ENCODE measurements at places on chromosomes 12 and 14.

- DNase-seq: no peak
These were observed 22.3 kb upstream of the GNS start for GRCh38 chr12:64781280-64782190.

DNA sequence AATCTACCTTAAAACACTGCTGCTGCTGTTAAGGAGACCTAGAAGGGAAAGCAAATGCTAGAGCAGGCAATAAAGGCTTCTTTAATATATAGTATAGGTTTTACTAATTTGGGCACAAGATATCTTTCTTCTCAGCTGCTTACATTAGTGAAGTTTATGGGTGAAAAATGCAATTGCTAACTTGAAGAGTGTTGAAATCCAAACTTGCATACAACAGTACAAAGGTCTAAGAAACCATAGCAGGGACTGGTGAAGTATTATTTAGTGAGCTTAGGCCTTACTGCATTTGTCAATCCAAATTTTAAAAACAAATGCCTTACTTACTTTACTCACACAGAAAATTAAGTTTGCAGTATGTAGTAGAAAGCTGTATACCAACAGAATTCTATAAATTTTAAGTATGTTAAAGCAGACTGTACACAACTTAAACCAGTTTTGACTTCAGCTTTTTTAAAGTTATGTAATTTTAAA lies 1.4 kb upstream of the AP4S1 start:
- no peak for DNase-seq

- DNase-seq: no peak
These were observed 111.1 kb upstream of the AMIGO2 start for GRCh38 chr12:47190905-47191304.

- DNase-seq: no peak
These were observed 259.0 kb upstream of the G2E3 start for GRCh38 chr14:30299915-30300314.

- no peak for DNase-seq
These were observed 14.2 kb upstream of the ANKRD9 start for GRCh38 chr14:102523569-102524450.

DNA sequence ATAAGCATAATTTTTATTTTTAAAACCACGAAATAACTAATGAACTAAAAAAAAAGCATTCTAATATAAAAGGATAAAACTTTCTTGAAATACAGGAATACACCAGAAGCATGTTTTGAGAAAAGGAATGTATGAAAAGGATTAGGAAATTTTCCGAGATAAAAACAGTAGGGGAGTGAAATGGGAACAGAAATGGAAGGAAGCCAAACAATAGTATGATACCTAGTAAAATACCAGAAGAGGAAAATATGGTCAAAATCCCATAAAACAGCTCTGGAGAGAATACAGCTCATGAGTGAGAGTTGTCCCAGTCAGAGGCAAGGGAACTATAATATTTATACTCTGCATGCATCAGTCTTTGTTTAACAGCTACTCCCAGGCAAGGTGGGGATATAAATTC lies 1016.2 kb downstream of the SLC6A15 start:
- DNase-seq: no peak

GRCh38 chr14:34667007-34667406 lies 37.1 kb upstream of the SNX6 start:
- DNase-seq: no peak

GRCh38 chr12:22407397-22407796 lies 72.9 kb upstream of the ST8SIA1 start:
- DNase-seq: no peak

DNA sequence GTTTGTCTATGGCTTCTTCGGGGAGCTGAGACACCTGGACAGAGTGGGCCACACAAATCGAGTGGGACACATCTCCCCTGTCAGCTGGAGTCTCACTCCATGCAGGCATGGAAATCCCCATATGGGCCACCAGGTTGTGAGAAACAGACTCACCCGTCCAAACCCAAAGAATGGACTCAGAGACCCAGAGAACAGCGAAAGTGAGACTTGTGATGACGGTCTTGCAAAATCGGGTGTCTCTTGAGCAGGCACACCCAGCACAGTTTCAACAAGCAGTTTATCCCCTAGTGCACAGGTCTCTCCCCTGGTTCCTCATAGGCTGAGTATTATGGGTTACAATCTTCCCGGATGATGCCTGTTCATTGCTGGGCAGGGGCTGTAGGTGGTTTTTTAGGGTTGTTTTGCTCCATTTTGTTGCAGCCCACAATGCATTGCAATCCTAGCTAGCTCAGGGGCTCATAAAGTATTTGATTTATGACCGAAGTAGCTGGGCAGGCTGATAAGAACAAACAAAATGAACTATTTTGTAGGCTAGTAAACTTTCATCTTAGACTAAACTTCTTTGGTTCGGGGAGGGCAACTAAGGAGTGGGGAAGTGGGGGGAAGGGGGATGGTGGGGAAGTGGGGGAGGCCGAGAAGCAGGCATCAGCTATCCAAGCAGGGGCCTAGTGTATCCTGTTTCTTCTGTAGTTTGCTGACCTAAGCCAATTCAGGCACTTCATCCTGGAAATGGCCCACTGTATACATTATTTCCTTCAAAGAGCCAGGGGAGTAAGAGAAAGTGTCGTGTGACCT lies 45.3 kb downstream of the IQSEC3 start:
- no peak for DNase-seq

Measured in SIG-M5 (cell line).